ENCODE measurements at places on chromosomes 7 and 10.

GRCh38 chr10:16386855-16387254 is 50.0 kb upstream of the PTER start:
- no peak for DNase-seq

GRCh38 chr7:92916770-92917224 is 80.4 kb upstream of the CDK6 start:
- DNase-seq: peak; percentile 72

DNA sequence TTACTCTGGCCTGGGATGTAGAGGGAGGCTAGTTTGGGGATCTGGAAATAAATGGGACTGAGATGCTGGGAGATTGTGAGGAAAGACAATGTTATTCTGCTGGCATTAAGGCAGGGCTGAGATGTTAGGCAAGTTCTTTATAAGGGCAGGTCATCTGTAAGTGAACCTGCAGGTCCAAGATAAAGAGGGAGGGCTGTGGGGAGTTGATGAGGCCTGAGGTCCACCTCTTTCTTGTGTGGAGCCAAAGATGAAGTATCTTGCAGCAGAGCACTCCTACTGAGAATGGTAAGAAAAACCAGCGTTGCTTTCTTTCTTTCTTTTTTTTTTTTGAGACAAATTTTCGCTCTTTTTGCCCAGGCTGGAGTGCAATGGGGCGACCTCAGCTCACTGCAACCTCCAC is 19.1 kb downstream of the CYCS start:
- DNase-seq: no peak

DNA sequence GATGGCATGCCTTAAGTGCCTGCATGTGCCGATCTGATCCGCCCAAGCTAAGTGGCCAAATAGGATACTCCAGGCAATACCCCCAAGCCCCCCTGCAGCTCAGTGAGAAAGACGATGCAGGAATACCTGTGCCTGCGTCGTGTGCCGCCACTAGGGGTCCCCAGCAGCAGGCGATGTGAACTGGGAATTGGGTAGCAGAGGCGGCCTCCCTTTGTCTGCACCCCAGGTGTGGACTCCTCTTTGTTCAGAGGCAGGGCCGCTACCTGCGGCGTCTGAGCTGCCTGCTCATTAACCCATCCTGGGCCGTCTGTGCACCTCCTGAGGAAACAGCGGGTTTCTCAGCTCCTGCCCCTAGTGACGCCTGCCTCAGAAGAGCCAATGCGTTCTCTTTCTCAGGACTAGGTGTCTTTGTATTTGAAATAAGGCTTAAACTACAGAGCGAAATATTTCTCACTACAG is 4.8 kb upstream of the CHN2 start:
- peak; percentile 86 for DNase-seq

DNA sequence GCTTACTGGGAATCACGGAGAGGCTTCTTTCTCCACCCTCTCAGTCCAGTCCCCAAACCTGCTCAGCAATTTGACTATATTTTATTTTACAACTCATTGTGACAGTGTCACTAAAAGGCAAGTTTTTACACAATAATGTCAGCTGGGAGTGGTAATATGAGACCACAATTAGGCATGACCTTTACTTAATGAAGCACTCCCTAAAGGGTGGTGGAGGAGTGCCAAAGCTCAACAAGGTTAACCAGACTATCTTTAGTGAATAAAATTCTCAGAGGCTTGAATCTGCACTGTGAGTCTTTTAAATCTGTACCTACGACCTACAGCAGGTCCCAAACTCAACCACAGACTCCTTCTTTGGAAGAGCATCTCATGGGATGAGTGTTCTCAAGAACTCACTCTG is 215.6 kb downstream of the TAX1BP1 start:
- DNase-seq: no peak

DNA sequence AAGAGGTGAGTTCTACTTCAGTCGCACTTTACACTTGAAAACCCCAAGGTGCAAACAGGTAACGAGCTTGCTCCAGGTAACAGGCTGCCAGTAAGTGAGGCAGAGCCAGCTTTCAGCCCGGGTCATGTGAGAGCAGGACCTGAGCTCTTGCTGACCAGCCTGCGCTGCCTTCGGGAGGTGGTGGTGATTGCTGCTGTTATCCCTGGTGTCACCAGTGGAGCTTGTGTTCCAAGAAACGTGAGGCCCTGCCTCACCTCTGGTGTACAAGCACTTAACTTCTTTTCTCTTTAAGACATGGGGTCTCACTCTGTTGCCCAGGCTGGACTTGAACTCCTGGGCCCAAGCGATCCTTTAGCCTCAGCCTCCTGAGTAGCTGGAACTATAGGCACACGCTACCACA is 265.0 kb downstream of the CELF2 start:
- no peak for DNase-seq

GRCh38 chr10:130412317-130412716 is 276.1 kb downstream of the GLRX3 start:
- no peak for DNase-seq

- no peak for DNase-seq
Measured at GRCh38 chr7:28675429-28675828, 263.1 kb downstream of the CREB5 start.

- DNase-seq: no peak
Measured at GRCh38 chr10:1627945-1628344, 109.4 kb downstream of the ADARB2 start.

DNA sequence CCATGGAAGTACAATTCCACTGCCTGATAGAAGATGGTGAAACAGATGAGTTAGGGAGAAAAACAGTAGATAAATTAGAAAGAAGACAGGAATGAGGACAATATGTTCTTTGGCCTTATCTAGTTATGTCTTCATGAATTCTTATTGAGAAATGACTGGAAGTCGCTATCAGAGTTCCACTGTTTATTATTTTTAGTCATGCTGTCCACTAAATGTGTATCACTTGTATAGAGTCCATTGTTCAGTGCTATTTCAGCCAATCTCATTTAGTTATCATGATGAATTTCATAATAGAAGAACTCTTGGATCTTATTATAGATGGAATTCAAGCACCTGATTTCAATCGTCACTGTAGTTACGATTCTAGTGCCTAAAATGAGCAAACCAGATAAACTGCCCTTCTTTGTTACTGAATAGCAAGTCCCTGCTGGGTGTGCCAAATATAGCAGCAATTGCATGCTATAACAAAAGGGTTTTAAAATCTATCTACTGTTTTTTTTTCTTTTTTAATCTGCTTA is 177.7 kb upstream of the COL1A2 start:
- no peak for DNase-seq

GRCh38 chr10:3647074-3647473 is 137.9 kb downstream of the KLF6 start:
- no peak for DNase-seq

DNA sequence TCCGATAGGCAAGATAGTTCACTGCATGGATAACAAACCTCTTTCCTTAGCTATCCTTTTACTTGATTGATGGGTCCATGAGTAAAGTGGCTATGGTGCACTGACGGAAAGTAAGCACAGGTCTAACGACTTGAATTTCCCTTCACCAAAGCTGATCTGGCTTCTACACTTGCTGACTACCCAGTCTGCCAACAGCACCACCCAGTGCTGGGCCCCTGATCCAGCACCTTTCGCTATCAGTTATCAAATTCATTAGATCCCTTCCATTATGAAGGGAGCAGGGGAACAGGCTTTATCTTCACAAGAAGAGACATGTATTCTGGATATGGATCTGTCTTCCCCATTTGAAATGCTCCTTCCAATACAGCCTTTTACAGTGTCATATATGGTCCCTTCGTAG is 855.9 kb downstream of the GRID1 start:
- no peak for DNase-seq

DNA sequence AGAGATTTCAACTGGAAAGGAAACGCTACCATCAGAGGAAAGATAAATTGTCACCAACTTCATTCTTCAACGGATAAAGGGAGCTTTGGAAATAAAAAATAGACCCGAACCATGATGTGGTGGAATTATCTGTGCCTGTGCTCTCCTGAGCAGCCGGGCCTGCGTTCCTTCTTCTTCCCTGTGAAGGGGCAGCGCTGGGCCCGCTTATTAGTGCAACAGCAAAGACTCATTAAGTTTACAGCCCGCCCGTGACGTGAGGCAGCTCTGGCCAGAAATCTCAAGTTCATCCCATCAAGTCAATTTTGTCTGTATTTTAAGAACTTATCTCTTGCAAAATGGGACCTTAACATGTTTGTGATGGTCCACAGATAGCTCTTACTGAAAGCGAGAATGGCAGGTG is 193.7 kb downstream of the ADARB2 start:
- DNase-seq: no peak

DNA sequence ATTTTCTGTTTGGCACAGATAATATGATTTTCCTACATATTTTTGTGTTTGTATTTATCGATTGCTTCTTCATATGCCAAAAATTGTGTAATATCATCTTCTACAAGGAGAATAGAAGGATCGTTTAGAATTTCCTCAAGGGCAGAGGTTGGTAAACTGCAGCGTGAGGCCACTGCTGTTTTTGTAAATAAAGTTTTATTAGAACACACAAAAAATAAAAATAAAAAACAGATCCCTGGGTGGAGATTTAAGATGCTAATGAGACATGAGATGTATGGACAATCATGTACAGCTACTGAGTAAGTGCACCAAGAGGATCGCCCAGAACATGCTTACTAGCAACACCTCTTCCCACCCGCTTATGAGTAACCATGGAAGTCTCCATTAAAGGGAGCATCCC is 9.6 kb downstream of the LYZL2 start:
- no peak for DNase-seq

GRCh38 chr7:111892588-111892987 is 313.6 kb downstream of the DOCK4 start:
- DNase-seq: no peak

DNA sequence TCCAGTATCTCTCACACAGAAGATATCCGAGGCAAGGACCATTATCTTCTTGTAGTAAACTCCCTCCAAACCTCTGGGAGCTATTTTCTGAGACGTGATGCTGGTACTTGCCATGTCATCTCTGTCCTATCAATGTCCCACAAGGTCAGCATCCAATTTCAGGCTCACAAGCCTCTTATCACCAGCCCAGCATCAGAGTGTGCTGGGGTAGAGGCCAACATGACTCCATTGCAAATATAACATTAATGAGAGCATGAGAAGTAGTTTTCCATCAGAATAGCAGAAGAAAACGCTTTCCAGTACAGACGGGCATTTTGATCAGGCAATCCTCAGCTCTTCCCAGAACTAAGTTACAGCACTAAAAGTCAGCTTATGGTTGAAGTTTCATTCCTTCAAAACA is 5.6 kb downstream of the MORN4 start:
- no peak for DNase-seq

Data from eye (tissue), 1 donor.